Stimulated activated CD4-positive, alpha-beta T cell treated with anti-CD3 and anti-CD28 coated beads, Interleukin-12 subunit alpha, Interleukin-12 subunit beta, amount 100 ng/mL, for 24 hours (primary cell): ENCODE measurements at places on chromosomes 12 and 14.
A peak's percentile ranks its signal among the peaks of the same experiment; 100 is the strongest.

GRCh38 chr12:15709551-15709950, 79.6 kb downstream of the EPS8 start:
- DNase-seq, result no peak

GRCh38 chr14:24694680-24695079, 60.7 kb upstream of the GZMB start:
- DNase-seq, result no peak

GRCh38 chr12:122865268-122866231, 30.3 kb downstream of the HIP1R start:
- no peak for DNase-seq

DNA sequence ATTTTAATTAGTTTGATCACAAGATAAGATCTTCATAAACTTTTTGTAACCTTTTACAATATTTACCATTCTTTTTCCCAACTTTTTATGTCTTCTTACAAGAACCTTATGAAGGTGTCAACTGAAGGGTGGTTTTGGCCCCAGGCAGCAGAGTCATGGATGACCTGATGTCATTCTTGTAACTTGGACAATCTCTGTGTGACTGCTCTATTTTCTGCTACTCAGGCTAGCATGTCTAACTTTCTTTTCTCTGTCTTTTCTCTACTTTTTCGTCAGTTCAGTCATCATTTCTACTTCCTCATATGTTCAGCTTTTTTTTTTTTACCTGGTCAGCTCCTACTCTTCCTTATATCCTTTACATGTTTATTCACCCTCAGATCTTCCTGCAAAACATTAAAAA, 150.7 kb upstream of the PTPRQ start:
- no peak for DNase-seq

GRCh38 chr14:67729072-67729885, 27.6 kb downstream of the RDH12 start:
- DNase-seq, result no peak

- no peak for DNase-seq
Observed at GRCh38 chr12:6118891-6119568, 5.4 kb downstream of the VWF start.

DNA sequence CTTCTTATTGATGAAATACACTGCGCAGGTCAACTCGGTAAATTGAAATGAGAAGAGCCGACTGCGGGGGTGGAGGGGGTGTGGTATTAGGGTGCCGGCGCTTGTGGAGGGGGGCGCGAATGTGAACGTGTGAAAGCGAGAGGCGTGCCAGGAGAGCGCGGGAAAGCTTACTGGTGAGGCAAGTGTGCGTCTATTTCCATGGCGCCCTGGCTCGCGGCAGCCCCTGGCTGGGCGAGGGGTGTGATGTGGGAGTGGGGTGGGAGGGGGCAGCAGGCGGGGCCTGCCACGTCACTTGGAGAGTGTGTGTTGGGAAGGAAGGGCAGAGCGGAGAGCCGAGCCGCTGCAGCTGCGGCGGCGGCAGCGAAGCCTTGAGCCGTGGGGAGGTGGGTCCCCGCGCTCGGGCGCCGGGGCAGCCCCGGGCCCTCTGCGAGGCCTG, 88.8 kb downstream of the GALNT8 start:
- no peak for DNase-seq

DNA sequence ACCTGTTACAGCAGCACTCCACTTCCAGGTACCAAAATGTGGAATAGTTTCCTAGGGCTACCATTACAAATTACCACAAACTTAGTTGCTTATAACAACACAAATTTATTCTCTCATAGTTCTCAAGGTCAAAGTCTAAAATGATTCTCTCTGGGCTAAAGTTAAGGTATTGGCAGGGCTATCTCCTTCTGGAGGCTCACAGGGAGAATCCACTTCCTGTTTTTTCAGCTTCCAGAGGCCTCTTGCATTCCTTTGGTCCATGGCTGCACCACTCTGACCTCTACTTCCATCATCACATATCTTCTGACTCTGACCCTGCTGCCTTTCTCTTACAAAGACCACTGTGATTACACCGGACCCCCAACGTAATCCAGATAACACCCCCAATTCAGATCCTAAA, 2.9 kb upstream of the GARIN6 start:
- no peak for DNase-seq

DNA sequence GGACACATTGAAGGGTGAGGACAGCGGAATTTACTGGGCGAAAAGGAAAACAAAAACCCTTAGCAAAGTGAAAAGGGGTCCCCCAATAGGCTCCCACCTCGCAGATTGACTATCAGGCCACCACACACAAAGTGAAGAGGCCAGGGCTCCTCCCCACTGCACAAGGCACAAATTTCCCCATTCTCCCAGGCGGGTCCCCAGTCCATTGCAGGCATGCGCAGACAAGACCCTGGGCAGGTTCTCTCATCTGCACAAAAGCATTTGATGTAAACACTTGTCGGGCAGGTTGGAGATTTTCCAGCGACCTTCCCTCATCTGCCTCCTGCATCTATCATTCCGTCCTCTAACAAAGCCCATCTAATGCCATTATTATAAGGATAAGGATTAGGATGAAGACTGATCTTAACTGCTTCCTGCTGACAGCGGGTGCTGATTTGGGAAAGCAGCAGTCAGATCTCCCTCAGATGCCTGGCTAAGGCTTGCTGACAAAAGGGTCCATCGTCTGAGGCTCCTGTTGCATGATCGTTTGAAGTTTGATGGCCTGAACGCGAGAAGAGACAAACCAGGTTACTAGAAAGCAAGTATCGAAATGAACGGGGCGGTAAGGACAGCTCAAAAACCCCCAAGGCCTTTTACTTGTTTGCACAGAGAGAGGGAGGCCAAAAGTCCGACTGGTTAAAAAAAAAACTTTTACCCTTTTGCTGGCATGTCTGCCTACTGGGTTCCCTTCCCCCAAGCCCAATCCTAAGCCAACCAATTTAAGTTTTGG, 14.4 kb downstream of the ASCL4 start:
- no peak for DNase-seq

DNA sequence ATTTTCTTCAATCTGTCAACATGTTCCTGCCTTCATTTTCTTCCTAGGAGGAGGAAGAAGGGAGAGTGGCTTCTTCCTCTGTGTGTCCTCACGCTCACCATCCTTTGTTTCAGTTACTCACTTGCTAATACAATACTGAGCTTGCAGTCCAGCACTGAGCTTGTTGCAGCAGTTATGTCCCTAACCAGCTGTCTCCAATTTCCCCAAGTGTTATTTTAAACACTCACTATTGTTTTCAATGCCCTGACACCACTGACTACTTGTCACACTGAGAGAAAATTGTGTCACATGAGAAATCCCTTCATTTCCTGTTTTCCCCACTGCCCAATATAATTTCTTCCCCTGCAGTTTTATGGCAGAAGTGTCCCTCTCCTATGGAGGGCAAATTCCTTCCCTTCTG, 53.4 kb downstream of the HSD17B6 start:
- no peak for DNase-seq

GRCh38 chr14:91323671-91324605, 79.4 kb upstream of the GPR68 start:
- DNase-seq, result peak; percentile 90

DNA sequence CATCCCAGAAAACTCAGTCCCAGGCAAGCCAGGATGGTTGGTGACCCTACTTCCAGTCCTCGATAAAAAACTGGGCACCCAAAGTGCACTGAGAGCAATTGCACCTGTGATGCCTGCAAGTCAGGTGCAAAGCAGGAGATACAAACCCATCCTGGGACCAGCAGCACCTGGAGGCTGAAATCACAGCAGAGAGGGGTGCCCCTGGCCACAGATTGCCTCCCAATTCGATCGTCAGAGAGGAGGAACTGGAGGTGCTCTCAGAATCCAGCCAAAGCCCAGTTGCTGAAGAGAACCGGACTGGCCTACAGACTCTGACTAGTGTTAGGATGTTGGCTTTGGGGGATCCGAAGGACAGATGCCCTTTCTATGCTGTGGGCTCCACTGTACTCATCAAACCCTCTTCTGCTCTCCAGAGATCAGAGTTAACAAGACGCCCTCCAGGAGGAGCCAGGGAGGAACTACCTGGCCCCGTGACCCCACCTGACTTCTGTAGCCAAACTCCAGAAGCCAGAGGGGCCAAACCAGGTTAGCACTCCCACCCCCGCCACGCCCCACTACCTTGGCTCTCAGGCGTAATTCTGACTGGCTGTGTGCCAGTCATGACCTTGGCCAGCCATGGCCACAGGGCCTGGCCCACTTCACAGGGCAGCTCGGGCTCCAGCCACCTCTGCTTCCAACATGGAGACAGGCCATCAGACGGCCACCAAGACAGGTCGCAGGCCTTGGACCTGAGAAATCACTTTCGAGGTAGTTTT, 284.5 kb upstream of the RTL1 start:
- DNase-seq, result no peak

GRCh38 chr12:111412830-111413441, 7.2 kb downstream of the SH2B3 start:
- no peak for DNase-seq

DNA sequence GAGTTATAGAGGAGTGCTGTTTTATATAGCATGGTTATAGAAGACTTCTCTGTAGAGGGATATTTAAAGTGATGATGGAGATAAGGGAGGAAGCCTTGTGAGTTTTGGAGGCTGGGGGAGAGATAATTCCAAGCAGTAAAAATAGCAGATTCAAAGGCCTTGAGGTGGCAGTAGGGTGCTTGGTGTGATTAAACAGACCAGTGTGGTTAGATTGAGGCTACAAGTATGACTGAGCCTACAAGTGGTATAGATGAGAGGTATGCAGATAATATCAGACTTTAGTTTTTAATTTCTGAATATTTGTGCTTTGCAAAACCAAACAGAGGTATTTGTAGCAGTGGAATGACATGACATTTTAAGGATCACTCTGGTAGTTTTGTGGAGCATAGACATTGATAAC, 20.3 kb downstream of the FANCM start:
- no peak for DNase-seq

DNA sequence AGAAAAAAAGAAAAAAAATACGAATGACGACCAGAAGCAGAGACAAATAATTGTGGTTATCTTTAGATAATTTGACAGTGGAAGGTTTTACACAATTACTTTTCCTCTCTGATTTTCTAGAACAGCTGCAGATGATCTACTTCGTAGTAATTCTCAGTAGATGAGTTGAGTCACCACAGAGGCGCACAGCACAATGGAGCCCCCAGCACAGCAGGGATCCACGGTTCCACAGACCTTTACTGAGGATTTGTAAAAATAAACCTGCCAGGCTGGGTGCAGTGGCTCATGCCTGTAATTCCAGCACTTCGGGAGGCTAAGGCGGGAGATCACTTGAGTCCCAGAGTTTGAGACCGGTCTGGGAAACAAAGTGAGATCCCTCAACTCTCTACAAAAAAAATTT, 29.3 kb downstream of the AMN start:
- DNase-seq, result no peak

GRCh38 chr14:98252820-98253219, 1019.2 kb downstream of the BCL11B start:
- no peak for DNase-seq

GRCh38 chr12:40229690-40230651, 5.2 kb downstream of the LRRK2 start:
- no peak for DNase-seq

- no peak for DNase-seq
Observed at GRCh38 chr14:72518809-72519377, 375.0 kb downstream of the DPF3 start.

- DNase-seq, result no peak
Observed at GRCh38 chr14:73916324-73916723, 29.7 kb downstream of the ZNF410 start.

DNA sequence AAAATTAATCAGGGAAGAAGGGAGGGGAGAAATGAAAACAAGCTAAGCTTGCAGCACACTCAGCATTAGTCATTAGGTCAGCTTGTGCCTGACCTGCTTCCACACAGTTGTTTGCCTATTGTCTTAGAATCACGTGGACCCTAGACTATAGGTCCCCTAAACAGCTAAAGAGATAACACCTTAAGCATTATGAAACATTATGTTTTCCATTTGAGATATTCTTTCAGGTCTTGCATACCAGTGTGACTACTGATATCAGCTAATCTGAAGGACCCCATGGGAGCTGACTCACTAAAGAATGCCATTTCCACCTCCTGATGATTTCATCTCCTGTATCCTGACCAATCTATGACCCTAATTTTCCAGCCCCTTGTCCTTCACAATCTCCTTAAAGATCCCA, 154.1 kb upstream of the FUT8 start:
- no peak for DNase-seq

DNA sequence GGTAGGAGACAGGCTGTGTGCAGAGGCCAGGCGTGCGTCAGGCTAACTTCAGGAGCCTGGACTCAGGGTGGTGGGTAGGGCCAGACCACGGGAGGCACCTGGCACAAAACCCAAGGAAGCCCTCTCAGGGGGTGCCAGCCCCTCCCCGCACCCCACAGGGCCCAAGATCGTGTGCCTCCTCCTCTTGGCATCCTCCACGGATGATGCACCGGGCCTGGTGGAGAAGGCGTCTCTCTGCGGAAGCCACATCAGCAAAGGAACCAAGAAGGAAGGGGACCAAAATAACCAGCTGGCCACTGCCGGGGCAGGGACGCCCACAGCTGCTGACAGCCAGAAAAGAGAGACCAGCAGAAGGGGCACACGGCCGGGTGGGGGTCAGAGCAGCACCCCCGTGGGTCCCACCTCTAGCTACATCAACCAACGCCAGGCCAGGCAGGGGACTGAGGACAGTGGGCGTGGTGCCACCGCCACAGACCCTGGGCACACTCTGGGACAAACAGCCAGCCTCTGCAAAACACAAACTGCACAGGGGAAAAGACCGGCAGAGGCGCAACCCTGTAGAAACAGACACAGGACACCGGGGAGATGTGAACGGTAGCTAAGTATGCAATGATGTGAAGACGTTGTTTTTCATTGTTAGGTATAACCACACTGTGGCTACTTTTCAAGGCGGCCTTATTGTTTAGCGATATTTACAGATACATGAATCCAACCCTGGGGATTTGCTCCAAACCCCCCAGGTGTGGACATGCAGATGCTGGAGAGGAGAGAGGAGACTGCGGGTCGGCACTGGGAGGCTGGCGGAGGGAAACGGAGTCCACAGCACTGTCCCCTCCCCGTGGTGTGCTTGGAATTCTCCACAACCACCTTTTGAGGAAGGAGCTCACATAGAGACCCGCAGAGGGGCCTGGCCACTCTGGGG, 26.1 kb upstream of the C14orf180 start:
- DNase-seq, result no peak

GRCh38 chr14:102279282-102279681, 25.7 kb downstream of the MOK start:
- no peak for DNase-seq

- DNase-seq, result no peak
Observed at GRCh38 chr14:96090441-96091148, 51.4 kb downstream of the C14orf132 start.

- no peak for DNase-seq
Observed at GRCh38 chr14:74402401-74403251, 23.4 kb downstream of the SYNDIG1L start.
